ENCODE measurements at places on chromosomes 7 and 10. TPM values are rescaled to one million over a fixed set of nuclear protein-coding genes. Genes with fewer than 3 reads are reported as not detected.

GRCh38 chr10:4982764-4983226 is 19.6 kb downstream of the AKR1C1 start:
- no peak for DNase-seq

GRCh38 chr10:71805776-71806703 is 32.7 kb upstream of the VSIR start:
- DNase-seq = peak; percentile 9

- no peak for DNase-seq
Observed at GRCh38 chr7:30074422-30075030, 46.3 kb downstream of the PLEKHA8 start.

GRCh38 chr10:62384447-62385081 is 10.4 kb downstream of the ZNF365 start:
- DNase-seq = no peak

- DNase-seq = no peak
Observed at GRCh38 chr7:138632384-138632783, 68.8 kb downstream of the SVOPL start.

DNA sequence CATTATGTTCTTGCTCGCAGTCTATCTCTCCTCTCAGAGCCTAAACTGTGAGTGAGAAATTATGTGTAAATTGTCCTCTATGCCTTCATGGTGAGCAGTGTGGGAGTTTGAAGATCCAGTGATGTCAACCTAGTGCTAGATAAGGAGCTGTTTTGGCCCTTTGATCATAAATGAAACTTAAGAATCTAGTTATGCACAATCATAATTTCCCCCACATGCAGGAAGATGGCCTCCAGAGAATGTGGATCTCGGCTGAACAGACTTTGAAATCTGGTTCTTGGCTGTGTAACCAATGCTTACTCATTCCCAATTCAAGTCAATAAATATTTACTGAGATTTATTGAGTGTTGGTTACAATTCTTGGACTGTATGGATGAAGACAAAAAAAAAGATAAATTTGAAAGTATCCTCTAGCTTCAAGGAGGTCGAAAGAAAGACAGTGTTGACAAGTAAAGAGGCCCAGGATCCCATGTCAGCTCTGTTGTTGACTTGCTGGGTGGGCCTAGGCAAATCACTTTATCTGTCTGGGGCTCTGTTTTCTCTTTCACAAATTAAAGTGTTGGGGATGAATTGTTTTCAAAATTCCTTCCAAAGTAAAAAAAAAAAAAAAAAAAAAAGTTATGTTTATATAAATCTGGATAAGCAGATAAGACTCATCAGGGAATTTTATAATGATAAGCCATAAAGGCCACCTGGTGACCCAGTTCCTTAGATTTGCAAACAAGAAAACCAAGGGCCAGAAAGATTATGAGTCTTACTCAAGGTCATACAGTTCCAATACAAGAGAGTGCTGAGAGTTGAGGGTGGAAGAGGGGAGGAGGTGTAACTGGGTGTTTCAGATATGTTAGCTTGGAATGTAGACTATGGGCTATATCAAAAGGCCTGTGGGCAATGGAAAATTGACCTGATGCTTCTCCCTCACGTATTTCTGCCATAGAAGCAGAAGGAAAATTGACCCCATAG is 969.9 kb downstream of the KCNMA1 start:
- no peak for DNase-seq

DNA sequence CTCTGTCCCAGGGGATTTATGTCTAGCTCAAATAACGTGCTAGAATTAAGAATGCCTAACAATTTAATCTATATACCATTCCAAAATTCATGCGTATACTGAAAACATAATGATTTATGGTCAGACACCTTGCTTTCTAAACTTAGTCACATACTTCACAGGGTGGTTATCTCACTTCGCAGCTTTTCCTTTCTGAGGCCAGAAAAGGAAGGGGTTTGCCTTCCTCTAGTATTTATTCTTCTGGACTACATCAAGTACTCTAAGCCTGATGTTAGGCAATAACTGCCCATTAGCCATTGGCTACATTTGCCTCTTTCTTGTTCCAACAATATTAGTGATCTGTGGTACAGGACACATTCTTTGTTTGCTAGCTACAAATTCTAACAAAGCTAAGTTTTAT is 72.6 kb upstream of the FHIP2A start:
- no peak for DNase-seq

DNA sequence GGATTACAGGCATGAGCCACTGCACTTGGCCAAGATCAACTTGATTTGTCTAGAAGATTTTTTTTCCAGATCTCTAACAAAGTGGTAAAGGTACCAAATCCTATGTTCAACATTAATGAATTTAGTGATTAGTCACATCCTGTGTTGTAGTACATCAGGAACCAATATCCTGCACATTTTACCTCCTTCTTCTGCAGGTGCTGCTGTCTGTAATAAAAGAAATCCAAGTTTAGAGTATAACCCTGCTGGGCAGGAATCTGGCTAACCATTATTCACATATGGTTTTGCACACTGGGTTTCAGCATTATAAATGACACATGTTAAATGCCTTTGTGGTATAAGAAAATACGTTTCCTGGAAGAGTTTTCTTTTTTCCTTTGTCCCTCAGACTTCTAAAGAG is 10.8 kb downstream of the PARD3 start:
- peak; percentile 62 for DNase-seq

The PDZD7 gene
- 0.54 TPM for polyA plus RNA-seq

DNA sequence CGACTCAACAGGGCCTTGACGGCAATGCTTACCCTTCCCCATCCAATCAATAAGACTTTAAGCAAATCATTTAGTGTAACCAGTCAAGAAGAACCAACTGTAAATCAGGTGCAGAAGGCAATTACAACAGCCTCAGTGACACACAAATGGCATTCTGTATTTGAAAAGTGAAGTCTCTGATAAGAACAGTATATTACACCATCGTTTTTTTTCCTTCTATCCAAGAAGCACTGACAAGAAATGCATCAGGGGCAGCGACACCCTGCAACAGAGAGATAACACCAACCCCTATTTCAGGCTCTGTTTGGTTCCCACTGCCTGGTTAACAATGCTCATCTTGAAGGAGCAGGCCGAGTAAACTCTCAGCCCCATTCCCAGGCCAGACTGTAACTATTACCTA is 204.0 kb upstream of the AOAH start:
- no peak for DNase-seq

The COL1A2 gene
- polyA plus RNA-seq = 0.16 TPM

The ANKRD1 gene
- 0.06 TPM for polyA plus RNA-seq

The C10orf62 gene
- polyA plus RNA-seq = 0.06 TPM

DNA sequence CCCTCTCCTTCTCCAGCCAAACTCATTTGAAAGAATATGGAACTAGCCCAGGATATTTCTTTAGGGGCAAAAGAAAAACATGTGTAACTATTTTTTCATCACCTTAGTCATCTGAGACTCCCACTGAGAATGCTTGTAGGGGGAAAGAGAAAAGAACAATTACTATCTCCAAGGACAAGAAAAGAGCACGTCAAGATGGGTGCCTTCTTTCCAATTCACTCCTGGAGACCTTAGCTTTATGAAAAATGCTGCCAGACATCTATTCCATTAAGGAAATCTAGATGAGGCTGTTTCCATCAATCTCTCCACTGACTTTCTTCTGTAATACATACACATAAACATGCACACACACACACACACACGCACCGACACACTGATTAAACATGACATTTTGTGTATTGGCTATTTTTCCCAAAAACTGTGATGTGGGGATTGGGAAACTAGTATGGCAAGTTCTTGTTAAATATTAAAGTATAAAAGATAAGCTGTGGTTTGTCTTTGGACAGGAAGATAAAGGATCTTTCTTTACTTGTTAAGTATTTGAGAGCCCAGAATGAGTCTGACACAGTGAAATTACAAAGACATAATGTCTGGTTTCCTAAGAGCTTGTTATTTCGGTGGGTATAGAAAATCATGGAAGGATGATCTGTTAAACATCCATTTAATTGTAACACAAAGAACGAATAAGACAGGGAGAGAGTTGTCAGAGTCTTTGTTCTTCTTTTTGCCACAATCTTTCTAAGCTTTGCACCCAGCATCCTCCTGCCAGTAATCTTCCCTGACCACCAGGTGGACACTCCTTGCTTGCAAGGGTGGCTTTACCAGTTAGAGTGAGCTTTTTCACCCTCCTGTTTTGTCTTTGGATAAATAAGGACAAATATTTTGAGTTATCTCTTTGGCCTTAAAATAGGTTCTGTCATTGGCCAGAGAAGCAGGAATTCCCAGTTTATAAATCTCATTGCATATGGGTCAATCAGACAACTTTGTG is 177.3 kb upstream of the TMEM72 start:
- DNase-seq = no peak

DNA sequence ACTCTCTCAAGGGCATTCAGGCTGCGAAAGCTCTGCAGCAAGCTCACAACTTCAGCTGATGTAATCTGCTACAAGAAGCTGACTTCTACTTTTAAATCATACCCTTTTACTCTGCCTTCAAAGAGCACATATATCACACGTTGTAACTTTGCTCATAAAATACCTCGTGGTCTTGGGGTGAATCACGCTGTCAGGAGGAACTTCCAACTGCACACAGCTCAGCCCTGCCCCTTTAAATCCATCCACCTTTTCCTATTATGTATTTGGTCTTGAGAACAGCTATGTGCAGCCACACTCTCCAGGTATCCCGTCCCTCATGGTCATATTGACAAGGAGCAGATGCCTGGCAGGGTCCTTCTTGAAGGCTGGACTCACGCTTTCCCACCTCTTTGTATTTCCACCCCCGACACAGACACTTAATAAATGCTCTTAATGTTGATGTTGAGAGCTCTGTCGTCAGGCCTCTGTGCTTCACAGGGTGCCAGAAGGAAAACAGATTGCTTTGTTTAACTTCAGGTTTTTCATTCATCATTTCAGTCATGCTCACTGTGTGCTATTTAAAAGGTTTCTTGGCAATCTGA is 47.6 kb downstream of the ICA1 start:
- no peak for DNase-seq

The NME8 gene
- polyA plus RNA-seq = not detected

DNA sequence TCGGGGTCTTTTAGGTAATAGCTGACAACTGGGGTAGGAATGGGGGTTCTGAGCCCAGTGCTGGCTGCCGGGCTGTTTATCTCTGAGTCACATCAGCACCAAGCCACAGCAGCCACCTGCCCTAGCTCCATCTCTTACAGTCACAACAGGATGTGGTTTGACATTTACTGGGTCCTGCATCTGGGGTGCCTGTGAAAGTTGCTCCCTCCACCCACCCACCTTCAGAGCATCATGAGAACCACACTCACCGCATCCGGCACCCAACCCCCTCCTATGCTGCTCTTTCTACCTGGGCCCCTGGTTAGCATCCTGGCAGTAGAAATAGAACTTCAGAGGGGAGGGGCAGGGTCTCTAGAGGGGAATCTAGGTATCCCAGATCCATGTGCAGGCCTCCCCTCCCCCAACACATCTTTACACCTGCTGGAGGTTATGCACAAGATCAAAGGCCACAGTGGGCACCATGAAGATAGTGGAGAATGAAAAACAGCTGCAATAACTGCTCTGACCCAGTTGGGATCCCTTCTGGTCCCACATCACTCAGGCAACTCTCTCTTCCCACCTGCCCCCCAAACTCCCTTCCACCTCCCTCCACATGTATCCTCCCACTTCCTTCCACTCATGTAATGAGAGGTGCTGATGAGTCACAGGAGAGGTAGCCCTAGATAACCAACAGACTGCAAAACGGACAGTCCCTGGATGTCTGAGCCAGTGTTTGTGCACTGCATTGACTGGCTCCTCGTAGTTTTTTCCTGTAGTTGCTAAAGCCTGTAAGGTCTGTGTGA is 38.2 kb downstream of the PRSS2 start:
- no peak for DNase-seq

The CFAP69 gene
- 0.67 TPM for polyA plus RNA-seq

GRCh38 chr7:159127691-159128642 is 16.7 kb downstream of the VIPR2 start:
- no peak for DNase-seq

The CYP3A4 gene
- not detected for polyA plus RNA-seq

The MBL2 gene
- not detected for polyA plus RNA-seq

GRCh38 chr7:155813546-155814315 is 1.5 kb upstream of the SHH start:
- DNase-seq = no peak

The ASB10 gene
- not detected for polyA plus RNA-seq

The OR2A12 gene
- not detected for polyA plus RNA-seq

The HOXA2 gene
- polyA plus RNA-seq = 0.22 TPM

DNA sequence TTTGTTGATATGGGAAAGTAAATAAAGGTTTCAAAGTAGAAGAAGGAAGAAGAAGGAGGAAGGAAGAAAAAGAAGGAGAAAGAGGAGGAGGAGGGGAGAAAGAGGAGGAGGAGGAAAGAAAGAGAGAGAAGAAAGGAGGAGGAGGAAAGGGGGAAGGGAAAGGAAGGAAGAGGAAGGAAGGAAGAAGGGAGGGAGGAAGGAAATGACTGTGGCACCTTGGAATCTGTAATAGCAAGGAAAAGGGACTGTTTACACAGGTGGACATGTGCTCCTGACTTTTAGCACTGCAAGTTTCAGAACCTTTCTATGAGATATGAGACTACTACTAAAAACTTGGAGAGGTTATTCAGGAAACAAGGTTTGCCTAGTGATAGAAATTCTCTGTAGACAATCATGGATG is 153.2 kb downstream of the BTAF1 start:
- DNase-seq = no peak

The CPN1 gene
- polyA plus RNA-seq = not detected

The H2BK1 gene
- polyA plus RNA-seq = not detected

DNA sequence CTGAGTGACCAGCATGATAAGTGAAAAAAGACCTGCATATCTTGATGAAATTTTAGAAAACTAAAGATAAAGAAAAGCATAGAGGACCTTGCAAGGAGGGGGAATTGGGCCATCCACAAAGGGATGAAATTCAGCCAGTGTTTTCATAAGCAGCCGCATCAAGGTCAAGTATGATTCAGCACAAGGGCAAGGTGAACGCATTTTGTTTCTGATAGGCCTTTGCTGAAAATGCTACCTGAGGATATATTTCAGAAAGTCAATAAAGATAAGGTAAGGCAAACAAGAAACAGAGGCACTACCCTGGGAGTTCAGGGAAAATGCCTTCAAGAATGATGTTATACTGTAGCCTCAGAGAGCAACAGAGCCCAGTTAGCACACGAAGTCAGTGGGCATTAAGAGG is 55.0 kb upstream of the SHH start:
- no peak for DNase-seq

DNA sequence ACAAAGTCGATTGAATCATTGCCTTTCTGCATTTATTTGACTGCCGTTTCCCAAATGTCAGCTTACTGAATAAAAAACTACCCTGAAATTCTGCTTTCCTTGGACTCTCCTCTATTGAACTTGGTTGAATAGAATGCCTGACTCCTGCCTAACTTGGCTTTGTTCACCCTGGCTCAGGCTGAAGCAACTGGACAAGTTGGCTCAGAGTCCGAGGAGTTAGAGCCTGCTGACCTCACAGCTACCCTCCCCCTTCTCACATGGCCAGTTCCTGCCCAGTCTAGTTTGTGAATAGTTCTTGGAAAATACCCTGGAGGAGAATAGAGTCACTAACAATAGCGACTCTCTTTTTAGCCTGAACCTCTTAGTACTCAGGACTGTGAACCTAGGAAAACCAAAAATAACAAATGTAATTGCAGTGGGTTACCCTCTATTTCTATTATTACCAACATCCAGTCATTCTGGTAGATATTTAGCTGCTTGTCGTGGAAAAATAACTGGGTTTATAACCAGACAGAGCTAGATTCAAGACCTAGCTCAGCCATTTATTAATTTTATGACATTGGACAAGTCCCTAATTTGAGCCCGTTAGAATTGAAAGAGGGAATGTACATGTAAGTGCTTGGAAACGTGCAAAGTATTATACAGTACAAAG is 17.3 kb upstream of the NRBF2 start:
- DNase-seq = no peak

- no peak for DNase-seq
Observed at GRCh38 chr7:94634502-94634901, 21.4 kb downstream of the SGCE start.
